ENCODE measurements at places on chromosomes 12 and 14.

DNA sequence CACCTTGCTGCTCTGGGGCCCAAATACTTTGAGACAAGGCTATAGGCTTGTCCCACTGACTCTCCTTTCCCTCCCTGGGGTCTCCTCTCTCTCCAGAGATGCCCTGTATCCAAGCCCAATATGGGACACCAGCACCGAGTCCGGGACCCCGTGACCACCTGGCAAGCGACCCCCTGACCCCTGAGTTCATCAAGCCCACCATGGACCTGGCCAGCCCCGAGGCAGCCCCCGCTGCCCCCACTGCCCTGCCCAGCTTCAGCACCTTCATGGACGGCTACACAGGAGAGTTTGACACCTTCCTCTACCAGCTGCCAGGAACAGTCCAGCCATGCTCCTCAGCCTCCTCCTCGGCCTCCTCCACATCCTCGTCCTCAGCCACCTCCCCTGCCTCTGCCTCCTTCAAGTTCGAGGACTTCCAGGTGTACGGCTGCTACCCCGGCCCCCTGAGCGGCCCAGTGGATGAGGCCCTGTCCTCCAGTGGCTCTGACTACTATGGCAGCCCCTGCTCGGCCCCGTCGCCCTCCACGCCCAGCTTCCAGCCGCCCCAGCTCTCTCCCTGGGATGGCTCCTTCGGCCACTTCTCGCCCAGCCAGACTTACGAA lies 3.1 kb downstream of the NR4A1 start:
- no peak for DNase-seq

- DNase-seq, result no peak
Observed at GRCh38 chr14:51478175-51478621, 173.5 kb upstream of the FRMD6 start.

GRCh38 chr12:43812057-43812456 lies 5.9 kb upstream of the TWF1 start:
- no peak for DNase-seq

- peak; percentile 58 for DNase-seq
Observed at GRCh38 chr14:91911474-91912032, 35.9 kb downstream of the FBLN5 start.

GRCh38 chr12:52434081-52434733 lies at the start of gene KRT75:
Gene KRT75, minus strand, starts transcription at chr12:52434371. Its CDS starts 67 bp downstream, at chr12:52434304.
- DNase-seq, result no peak

GRCh38 chr12:119762619-119763018 lies 94.7 kb downstream of the PRKAB1 start:
- no peak for DNase-seq

GRCh38 chr14:91098591-91098990 lies 15.3 kb upstream of the DGLUCY start:
- no peak for DNase-seq

DNA sequence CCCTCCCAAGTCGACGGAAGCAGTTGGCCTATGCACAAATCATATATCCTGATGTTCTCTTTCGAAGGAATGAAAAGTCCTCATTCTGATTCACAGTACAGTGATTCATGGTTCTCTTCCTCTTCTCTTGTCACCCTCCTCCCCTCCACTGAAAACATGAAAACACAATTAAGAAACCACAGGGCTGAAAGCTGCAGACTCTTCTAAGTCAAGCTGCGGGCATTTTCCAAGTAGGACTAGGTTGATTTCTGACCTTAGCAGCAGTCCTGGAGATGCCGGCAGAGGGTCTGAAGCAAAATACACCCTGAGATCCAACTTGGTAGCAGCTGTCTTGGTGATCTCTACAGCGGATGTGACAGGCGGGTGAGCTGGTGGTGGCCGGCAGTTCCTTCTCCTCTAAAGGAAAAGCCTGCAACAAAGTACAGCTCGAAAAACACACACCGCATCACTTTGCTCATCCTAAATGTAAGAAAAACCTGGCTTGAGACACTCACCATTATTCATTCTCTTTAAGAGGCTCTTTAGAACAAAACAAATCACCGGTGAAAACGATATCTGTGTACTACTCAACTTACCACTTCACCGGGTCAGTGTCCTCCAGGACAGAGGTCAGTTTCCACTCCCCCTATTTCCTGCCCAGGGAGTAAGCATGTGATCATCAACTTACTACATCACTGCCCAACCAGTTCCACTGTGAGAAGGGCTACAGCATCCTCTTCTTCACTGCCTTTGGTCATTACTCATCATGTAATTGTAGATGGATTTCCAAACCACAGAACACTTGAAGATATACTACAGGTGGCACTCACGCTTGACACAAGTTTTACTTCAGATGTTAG lies 6.0 kb downstream of the TMCC3 start:
- peak; percentile 41 for DNase-seq

DNA sequence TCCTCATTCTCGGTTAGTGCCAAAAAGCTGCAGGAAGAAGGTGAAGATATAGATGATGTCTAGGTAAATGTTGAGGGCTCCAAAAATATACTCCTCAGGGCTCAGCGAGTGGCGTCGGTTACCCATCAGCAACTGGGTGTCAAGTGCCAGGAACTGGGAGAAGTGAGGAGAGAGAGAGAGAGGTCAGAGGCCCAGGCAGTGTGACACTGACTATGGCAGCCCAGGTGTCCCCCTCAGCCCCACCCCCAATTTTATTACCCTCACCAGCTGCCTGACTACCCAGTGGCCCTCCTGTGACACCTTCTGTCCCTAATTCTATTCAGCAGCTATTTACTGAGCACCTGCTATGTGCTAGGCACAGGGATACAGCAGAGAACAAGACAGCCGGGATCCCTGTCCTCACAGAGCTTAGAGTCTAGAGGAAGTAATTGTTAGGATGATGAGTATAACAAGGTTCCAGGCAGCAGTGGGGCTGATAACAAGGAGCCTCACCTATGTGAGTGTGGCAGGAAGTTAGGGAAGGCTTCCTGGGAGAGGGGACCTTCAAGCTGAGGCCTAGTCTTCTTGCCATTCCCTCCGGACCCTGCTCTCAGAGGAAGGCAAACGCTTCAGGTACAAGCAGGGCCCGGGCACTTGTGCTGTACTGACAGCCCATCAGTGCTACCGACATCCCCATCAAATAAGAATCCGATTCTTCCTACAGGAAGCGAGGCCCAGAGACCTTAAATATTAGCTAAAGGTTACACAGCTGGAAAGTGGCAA lies 27.8 kb upstream of the BCDIN3D start:
- no peak for DNase-seq

- no peak for DNase-seq
Observed at GRCh38 chr12:19105463-19105862, 24.1 kb upstream of the PLEKHA5 start.

- peak; percentile 46 for DNase-seq
Observed at GRCh38 chr14:96098309-96098998, 59.3 kb downstream of the C14orf132 start.

- DNase-seq, result no peak
Observed at GRCh38 chr12:14994610-14995009, 21.8 kb downstream of the PDE6H start.

DNA sequence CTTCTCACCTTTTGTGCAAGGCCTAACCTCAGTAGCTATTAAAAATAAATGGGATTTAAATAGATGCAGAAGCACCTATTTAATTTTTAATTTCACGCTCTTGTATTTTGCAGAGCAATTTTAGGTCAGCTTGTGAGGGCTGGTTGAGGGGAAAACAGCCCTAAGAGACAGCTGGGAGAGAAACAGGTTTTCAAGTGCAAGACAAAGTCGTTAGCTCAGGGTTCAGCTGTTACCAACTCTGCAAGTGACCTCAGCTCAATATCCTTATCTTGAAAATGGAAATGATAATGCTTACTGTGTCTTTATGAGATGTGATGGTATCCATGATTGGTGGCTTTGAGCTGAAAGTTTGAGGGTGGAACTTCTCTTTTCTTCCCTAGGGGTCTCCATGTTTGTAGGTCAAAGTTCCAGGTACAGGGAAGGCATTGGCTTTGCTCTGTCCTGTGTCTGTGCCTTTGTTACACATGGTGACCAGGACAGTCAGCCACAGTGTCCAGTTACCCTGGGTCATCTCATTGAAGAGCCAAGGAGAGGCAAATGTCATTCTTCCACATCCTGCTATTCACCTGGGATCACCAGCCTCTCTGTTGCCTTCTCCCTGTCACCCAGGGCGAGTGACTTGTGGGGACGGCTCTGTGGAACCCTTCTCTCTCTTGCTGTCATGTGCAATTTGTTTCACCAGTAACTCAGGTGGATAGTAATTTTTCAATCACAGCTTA lies 100.3 kb downstream of the SAMD4A start:
- no peak for DNase-seq

DNA sequence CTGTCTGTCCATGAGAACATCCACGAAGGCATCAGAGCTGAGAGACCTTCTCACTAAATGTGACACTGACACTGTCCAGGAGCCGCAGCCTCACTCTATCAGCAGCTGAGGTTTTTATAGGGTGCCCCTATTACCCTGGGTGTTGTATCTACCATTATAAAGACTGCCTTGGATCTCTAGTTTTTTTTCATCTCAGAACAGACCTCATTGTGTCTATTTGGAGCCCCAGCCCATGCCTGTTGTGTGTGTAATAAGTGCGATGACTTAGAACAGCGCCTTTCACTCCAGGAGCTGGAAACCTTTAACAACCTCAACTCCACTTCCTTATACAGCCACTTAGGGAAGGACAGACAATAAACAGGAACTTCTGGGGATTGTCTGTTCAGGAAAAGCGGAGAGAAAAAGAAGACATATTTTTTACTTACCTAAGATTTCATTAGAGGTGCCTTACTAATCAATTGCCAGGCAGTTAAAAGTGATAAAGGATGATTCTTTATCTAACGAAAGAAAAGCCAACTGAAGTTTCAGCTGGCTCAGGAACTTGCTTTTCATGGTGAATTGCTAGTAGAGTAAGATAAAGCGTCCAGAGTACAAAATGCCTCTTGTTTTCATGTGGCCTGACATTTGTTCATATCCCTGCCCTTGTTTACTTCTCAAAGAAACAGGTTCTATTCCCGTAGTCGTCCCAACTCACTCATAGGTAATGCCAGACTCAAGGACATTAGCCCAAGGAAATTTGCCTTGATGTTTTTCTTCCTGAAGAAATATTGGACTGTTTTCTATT lies 420.6 kb downstream of the RAD51B start:
- DNase-seq, result no peak
